ENCODE measurements at places on chromosomes 7 and 10.

- H3K4me1 ChIP-seq, result no peaks in the 10 kb centered on the region
- no peaks in the 10 kb centered on the region for H3K27me3 ChIP-seq
- H3K36me3 ChIP-seq, result no peaks in the 10 kb centered on the region
- DNase-seq, result no peak
- H3K4me3 ChIP-seq, result no peak overlapping the region
These were observed 433.1 kb downstream of the TYW1 start for GRCh38 chr7:67429735-67430134.

GRCh38 chr7:39602351-39602750, 21.0 kb upstream of the RALA start:
- peaks cover 9% of the 10 kb centered on the region for H3K4me1 ChIP-seq
- no peak overlapping the region for H3K4me3 ChIP-seq
- no peaks in the 10 kb centered on the region for H3K36me3 ChIP-seq
- no peak for DNase-seq
- no peaks in the 10 kb centered on the region for H3K27me3 ChIP-seq

GRCh38 chr7:100674411-100675104, 1.0 kb downstream of the GNB2 start:
- H3K36me3 ChIP-seq, result peaks cover 31% of the 10 kb centered on the region
- H3K27ac ChIP-seq, result peak overlapping the region; percentile 94
- no peak for DNase-seq
- peak overlapping the region; percentile 76 for H3K4me3 ChIP-seq
- peaks cover 11% of the 10 kb centered on the region for H3K4me1 ChIP-seq

DNA sequence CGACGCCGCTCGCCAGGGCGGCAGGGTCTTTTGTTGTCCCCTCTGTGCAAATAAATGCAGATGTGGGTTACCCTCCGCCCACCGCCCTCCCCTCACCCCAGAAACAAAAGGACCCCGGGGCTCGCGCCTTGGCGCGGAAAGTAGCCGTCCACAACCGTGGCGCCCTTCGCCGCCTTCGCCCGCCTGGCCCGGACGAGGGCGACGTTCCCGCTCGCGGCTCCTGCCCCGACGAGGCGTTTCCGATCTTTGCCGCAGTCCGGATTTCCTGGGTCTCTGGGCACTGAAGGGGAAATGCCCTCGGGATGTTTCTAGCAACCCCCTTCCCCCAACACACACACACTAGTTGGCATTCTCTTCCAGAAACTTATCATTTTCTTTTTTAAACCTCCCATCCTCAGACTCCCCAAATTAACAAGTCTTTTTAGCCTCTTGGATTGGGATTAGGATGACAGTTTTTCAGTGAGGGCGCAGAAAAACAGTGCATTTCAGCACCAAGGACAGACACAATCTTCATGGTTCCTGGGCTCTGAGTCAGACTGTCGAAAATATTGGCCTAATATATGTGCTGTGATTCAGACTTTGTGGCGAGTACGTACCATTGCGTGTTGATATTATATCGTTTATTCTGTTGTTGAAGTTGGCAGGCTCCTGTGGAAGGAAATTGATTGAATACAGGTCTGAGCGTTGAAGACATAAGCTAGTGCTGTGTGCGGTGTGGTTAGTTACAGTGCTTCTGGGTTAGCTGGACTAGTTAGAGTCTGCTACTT, 771 bp downstream of the PHYHIPL start:
- no peaks in the 10 kb centered on the region for H3K4me1 ChIP-seq
- no peak overlapping the region for H3K4me3 ChIP-seq
- H3K36me3 ChIP-seq, result no peaks in the 10 kb centered on the region
- H3K27ac ChIP-seq, result no peak overlapping the region

- peaks cover 6% of the 10 kb centered on the region for H3K36me3 ChIP-seq
- no peaks in the 10 kb centered on the region for H3K27me3 ChIP-seq
- H3K4me3 ChIP-seq, result peak overlapping the region; percentile 35
- peaks cover 25% of the 10 kb centered on the region for H3K4me1 ChIP-seq
These were observed 29.4 kb downstream of the CHST15 start for GRCh38 chr10:124063750-124064603.

GRCh38 chr10:63573068-63573697, 52.0 kb downstream of the REEP3 start:
- DNase-seq, result peak; percentile 17
- no peaks in the 10 kb centered on the region for H3K27me3 ChIP-seq
- peak overlapping the region; percentile 95 for H3K27ac ChIP-seq

GRCh38 chr7:32564542-32564941, 69.3 kb downstream of the AVL9 start:
- H3K36me3 ChIP-seq, result peaks cover 60% of the 10 kb centered on the region
- H3K27ac ChIP-seq, result no peak overlapping the region
- DNase-seq, result no peak
- H3K27me3 ChIP-seq, result no peaks in the 10 kb centered on the region
- no peak overlapping the region for H3K4me3 ChIP-seq

DNA sequence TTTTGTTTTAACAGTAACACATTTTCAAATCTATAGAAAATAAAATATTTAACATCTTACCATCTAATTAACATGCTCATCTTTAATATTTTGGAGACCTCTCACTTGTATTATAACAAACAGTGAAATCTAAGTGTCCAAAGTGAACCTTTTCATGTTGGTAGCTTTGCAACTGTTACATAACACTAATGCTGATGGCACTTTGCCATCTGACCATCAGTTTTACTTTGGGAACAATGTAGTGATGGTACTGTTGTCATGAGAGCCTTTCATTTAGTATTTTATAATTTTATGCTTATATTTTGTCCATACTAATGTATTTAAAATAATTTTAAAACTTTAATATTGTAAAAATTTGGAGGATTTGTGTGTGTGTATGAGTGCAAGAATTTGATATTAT, 1017.0 kb upstream of the KCND2 start:
- H3K4me3 ChIP-seq, result no peak overlapping the region
- H3K4me1 ChIP-seq, result no peaks in the 10 kb centered on the region
- peaks cover 65% of the 10 kb centered on the region for H3K27me3 ChIP-seq

GRCh38 chr7:138328215-138328614, 131.8 kb upstream of the TRIM24 start:
- H3K4me3 ChIP-seq, result no peak overlapping the region
- no peaks in the 10 kb centered on the region for H3K4me1 ChIP-seq
- H3K27me3 ChIP-seq, result no peaks in the 10 kb centered on the region
- H3K27ac ChIP-seq, result no peak overlapping the region

GRCh38 chr10:117631276-117632145, 89.0 kb downstream of the EMX2 start:
- H3K4me1 ChIP-seq, result no peaks in the 10 kb centered on the region
- no peak overlapping the region for H3K4me3 ChIP-seq
- H3K36me3 ChIP-seq, result no peaks in the 10 kb centered on the region
- no peak overlapping the region for H3K27ac ChIP-seq
- no peak for DNase-seq

DNA sequence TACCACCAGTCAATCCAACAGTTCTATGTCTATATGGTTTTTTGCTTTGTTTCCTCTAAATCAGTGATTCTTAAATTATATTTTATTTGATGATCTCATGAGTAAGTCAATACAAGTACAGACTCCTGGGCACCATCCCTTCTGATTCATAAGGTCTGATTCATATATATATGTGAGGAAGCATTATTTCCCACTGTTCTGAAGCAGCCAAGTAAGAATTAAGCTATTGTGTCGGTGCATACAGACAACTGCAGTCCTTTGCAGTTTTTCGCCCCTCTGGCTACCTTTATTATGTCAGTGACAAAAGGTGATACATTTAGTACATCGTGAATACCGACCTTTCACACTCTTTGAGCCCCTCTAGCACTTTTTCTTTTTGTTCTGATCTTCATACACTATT, 1079.6 kb upstream of the C7orf33 start:
- no peaks in the 10 kb centered on the region for H3K36me3 ChIP-seq
- peak; percentile 8 for DNase-seq
- H3K4me3 ChIP-seq, result no peak overlapping the region
- no peak overlapping the region for H3K27ac ChIP-seq
- H3K27me3 ChIP-seq, result no peaks in the 10 kb centered on the region

GRCh38 chr10:33141251-33141650, 183.2 kb upstream of the ITGB1 start:
- no peak for DNase-seq
- H3K36me3 ChIP-seq, result peaks cover 5% of the 10 kb centered on the region
- no peaks in the 10 kb centered on the region for H3K27me3 ChIP-seq
- no peak overlapping the region for H3K27ac ChIP-seq
- no peak overlapping the region for H3K4me3 ChIP-seq
- peaks cover 35% of the 10 kb centered on the region for H3K4me1 ChIP-seq

- H3K27ac ChIP-seq, result no peak overlapping the region
- H3K27me3 ChIP-seq, result no peaks in the 10 kb centered on the region
- H3K4me1 ChIP-seq, result no peaks in the 10 kb centered on the region
- H3K36me3 ChIP-seq, result no peaks in the 10 kb centered on the region
- no peak overlapping the region for H3K4me3 ChIP-seq
These were observed 111.6 kb downstream of the HTR5A start for GRCh38 chr7:155181768-155182167.

- no peak overlapping the region for H3K4me3 ChIP-seq
- DNase-seq, result no peak
- no peaks in the 10 kb centered on the region for H3K27me3 ChIP-seq
- no peaks in the 10 kb centered on the region for H3K36me3 ChIP-seq
- no peak overlapping the region for H3K27ac ChIP-seq
These were observed 685.4 kb upstream of the MBL2 start for GRCh38 chr10:53458007-53458406.
